Mucosa of descending colon (tissue), 3 donors: ENCODE measurements at places on chromosomes 7 and 10. TPM values are rescaled to one million over a fixed set of nuclear protein-coding genes. Genes with fewer than 3 reads are reported as not detected.
A peak's percentile ranks its signal among the peaks of the same experiment; 100 is the strongest.

Gene FAM25C
- not detected for total RNA-seq

GRCh38 chr10:530717-531116 lies 158.8 kb downstream of the DIP2C start:
- DNase-seq: no peak

DNA sequence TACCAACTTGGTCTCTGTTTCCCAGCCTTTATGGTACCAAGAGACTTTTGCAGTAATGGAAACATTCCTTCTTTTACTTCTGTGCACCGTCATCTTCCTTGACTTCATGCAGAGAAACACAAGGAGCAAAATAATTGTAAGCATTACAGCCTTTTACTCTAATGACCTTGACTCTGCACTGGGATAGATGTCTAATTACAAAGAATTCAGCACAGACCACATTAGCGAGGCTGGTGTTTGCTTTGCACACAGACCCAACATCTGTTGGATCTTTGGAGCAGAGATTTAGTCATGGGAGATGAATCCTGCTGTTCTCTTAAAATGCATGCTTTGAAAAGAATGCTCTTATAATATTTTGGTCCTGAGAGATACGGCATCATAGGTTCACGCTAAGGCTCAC lies 261.6 kb downstream of the TWIST1 start:
- DNase-seq: no peak

DNA sequence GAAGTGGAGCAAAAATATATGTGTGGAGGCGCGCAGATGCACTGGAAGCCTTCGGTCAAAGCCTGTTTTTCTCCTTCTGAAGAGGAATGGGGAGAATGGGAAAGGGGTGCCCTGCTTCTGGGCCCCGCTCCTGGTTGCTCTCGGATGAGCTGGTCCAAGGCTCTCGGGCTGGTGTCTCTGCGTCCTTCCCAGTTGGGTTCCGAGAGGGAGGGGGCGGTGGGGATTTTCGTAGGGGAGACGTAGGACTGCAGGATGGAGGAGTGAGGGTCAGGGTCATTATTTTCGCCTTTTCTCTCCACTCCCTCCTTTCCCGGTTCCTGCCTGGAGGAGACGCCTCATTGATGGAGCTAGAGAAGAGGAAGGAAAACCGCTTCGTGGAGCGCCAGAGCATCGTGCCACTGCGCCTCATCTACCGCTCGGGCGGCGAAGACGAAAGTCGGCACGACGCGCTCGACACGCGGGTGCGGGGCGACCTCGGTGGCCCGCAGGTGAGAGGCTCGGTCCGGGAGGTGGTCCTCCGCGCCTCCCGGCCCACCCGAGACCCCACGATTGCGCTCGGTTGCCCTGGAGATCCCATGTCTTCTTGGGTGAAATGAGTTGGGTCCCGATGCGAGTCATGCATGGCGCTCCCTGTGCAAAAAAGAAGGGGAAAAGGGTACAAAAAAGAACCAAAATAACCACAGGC lies 790 bp downstream of the ADAM22 start:
- peak; percentile 13 for DNase-seq

DNA sequence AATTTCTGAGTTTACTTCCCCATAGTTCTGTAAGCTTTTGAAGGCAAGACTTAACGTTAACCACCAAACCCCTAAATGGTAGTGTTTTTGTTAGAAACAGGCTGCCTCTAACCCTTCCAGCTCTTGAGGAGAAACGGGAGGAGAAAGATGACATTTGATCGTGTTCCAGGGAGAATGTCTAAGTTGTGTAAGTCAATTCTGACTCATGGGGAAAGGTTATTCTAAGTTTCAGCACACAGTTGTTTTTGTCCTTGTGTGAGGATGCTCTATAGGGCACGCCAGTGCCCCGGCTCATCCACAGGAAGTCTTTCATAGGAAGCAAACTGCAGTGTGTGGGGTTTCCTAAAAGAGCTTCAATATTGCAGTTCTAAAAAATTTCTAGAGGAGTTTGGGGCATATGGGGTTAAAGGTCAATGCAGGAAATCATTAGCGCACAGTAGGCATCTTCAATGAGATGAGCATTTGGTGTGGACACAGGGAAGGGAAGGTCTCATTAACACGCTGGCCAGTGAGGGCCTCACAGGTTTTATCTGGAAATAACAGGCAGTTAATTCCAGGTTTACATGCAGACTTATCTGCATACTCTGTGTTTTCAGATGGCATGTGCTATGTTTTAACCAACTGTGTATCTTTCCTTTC lies 638.2 kb upstream of the IGFBP3 start:
- no peak for DNase-seq
